ENCODE measurements at places on chromosomes 16 and 17. TPM values are rescaled to one million over a fixed set of nuclear protein-coding genes. Genes with fewer than 3 reads are reported as not detected.

- no peak for DNase-seq
Observed at GRCh38 chr17:57375040-57375769, 118.9 kb downstream of the MSI2 start.

DNA sequence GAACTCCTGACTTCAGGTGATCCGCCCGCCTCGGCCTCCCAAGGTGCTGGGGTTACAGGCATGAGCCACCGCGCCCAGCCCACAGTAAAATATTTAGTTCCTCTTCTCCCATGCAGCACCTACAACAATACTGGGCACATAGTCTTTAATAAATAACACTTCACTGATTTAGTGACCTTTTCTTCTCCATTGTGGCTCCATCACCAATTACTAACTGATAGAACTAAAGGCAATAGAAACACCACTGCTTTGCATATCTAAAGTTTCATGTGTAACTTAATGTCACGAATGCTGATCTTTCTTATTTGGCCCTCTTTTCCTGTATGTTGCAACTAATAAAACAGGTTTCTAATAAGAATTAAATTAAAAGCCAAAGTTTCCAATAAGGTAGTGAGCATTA lies 38.9 kb downstream of the TRIM37 start:
- DNase-seq: no peak

DNA sequence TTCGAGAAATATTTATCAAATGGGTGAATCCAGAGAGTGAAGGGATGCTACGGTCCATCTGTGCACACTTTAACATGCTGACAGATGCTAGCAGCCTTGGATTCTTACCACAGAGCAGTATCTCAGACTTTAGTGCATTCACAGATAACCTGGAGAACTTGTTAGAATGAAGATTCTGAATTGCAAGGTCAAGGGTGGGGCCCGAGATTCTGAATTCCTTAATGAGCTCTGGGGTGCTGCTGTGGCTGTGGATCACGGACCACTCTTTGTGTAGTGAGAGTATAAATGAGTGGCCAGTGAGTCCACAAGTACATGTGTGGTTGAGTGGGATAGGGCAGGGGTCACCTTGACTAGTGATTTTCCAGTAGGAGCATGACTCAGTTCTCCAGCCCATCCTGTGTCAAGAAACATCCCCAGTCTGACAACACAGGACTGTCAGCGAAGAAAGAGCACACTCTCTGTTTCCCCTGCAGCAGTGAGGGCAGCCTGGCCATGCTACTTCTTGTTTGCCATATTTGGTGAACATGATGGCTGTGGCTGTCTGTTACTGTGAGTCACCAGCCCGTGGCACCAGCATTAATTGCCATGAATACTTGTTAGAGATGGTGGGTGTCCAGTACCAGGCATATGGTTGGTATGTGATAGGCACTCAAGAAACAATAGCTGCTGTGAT lies 13.0 kb upstream of the SALL1 start:
- DNase-seq: no peak

DNA sequence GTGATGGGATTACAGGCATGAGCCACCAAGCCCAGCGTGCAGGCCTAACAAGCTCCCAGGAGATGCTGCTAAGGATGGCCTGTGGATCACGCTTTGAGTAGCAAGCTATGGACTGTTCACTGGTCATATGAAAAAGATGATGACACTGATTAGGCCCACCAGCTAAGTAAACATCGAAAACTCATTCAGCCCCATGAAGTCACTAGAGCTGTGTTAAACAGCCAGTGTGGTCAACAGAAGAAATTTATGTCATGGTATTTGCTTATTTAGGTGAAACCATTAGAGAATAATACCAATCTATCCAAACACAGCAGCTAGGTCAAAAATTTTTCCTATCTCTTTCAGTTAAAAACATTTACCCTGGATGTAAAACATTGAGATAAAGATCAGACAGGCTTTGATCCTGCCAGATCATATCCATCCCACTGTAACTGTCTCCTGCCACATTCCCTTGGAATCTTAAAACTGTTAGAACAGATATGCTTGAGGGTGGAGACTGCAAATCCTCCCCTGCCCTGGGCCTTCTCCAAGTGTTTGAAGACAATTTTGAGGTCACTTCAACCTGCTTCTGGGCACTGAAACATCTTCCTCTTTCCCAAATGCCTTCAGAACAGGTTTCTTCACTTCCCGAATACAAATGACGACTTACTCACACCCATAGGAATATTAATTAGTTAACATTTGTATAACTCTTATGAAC lies 30.9 kb downstream of the HOXB1 start:
- DNase-seq: no peak

DNA sequence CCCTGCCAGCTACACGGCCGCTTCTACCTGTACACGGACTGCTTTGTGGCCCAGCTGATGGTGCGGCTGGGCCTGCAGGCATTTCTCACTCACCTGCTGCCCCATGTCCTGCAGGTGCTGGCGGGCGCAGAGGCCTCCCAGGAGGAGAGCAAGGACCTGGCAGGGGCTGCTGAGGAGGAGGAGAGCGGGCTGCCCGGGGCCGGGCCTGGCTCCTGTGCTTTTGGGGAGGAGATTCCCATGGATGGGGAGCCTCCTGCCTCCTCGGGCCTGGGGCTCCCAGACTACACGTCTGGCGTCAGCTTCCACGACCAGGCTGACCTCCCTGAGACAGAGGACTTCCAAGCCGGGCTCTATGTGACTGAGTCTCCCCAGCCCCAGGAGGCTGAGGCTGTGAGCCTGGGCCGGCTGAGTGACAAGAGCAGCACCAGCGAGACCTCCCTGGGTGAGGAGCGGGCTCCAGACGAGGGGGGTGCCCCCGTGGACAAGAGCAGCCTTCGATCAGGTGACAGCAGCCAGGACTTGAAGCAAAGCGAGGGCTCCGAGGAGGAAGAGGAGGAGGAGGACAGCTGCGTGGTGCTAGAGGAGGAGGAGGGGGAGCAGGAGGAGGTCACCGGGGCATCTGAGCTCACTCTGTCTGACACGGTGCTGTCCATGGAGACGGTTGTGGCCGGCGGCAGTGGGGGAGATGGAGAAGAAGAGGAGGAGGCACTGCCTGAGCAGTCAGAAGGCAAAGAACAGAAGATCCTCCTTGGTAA lies 3.5 kb downstream of the WDR81 start:
- no peak for DNase-seq

The EVI2B gene
- total RNA-seq: not detected

The RABEP2 gene
- 12.2 TPM for total RNA-seq

The SLC6A2 gene
- under 0.01 TPM for total RNA-seq

The CNGB1 gene
- total RNA-seq: 1.2 TPM

The SLC5A10 gene
- total RNA-seq: not detected

Data from frontal cortex (tissue), 4 donors.